Activated T-helper 1 cell treated with anti-CD3 and anti-CD28 coated beads, Interleukin-12 subunit alpha, Interleukin-12 subunit beta, Interleukin-2, Interleukin-4 antibody, amounts not matched to agents 30 ng/mL and 10 ng/mL and 1 ng/mL, durations not matched to agents 14 hours and 24 hours and 36 hours (primary cell): ENCODE measurements at places on chromosomes 16 and 17. TPM values are rescaled to one million over a fixed set of nuclear protein-coding genes. Genes with fewer than 3 reads are reported as not detected.
A peak's percentile ranks its signal among the peaks of the same experiment; 100 is the strongest.

CLEC18A gene
- 0.39 and 0.67 TPM in 2 replicates for total RNA-seq

CHD9 gene
- total RNA-seq: 17.0 and 18.3 TPM in 2 replicates

KRTAP4-1 gene
- total RNA-seq: not detected in 2 replicates

SMIM36 gene
- total RNA-seq: not detected in 2 replicates

SLC13A2 gene
- not detected in 2 replicates for total RNA-seq

LHX1 gene
- total RNA-seq: 0.17 and 0.36 TPM in 2 replicates

METRNL gene
- total RNA-seq: 31.1 and 31.4 TPM in 2 replicates

ABHD15 gene
- total RNA-seq: 18.5 and 19.5 TPM in 2 replicates

GNAO1 gene
- 1.7 and 2.0 TPM in 2 replicates for total RNA-seq

SHISA9 gene
- 0.18 TPM in 1 of 2 replicates, not detected in the other for total RNA-seq

GRCh38 chr16:20735490-20735889 is 6.1 kb downstream of the THUMPD1 start:
- no peak for DNase-seq

GRCh38 chr17:77491921-77492445 is 351.2 kb downstream of the SEC14L1 start:
- no peak for DNase-seq

DNA sequence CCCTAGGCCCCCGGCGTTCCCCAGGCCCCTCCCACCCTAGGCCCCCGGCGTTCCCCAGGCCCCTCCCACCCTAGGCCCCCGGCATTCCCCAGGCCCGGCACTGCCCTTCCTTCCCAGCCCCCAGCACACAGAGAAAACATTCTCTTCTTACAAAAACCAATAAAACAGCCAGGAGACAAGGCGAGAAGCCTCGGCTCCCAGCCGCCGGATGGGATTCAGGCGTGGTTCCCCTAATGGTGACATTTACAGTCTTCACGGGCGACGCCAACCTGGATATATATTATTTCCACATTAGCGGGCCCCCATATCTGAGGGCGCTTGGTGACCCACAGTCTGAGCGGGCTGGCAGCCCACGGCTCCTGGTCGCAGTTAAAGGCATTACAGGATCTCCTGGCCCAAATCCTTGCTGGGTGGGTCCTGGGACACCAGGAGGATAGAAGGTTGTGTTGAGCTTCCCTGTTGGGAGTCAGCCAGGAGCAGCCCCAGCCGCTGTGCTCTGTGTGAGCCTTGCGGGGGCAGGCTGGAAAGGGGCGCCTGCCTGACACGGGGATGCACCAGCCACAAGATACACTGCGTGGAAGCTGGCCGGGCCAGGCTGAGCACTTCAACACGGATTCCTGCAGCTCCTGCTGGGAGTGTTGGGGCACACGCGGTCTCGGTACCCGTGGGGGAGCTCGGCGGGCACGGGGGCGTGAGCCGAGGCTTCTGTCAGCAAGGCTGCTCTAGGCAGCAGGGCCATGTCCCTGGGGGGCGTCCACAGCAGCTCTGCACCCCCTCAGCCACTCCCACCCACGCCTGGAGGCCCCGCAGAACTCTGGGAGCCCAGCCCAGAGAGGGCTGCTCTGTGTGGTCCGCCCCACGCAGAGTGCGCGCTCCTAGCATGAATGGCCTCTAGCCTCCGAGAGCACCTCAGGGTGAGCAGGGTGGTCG is 83.7 kb downstream of the LMF1 start:
- no peak for DNase-seq

DNA sequence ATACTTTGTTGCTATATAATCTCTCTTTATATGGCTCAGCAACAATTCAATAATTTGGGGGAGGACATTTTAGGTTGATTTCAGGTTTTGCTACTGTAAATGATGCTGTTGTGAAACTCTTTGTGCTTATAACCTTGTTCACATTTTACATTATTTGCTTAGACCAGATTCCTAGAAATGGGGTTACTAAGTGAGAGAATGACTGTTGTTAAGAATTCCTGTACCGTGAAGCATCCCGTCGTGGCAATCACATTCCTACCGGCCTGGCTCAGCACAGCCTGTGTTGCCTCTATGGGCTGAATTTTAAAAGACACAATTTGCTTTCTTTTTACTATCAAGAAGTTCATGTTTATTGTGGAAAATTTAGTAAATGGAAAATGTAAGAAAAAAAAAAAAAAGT is 31.4 kb downstream of the B9D1 start:
- DNase-seq: no peak

GRCh38 chr16:80997139-80997798 is 9.4 kb downstream of the CMC2 start:
- DNase-seq: no peak

GRCh38 chr16:8935989-8936388 is 27.7 kb downstream of the USP7 start:
- no peak for DNase-seq

GRCh38 chr17:75639771-75640555 is 6.7 kb downstream of the SMIM5 start:
- no peak for DNase-seq

DNA sequence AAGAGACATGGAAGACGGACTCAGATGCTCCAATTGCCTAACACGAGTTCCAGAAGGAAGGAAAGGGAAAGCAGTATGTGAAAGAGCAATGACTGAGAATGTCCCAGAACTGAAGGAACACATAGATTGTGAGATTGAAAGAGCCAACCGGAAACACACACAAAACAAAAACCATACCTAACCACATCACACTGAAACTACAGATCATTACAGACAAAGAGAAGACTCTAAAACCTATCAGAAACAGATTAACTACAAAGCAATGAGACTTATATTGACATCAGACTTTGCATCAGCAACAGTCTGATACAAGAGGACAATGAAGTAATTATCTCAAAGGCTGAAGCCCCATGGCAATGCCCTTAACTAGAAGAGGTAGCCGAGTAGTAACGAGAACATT is 45.6 kb upstream of the CLEC18B start:
- no peak for DNase-seq

DNA sequence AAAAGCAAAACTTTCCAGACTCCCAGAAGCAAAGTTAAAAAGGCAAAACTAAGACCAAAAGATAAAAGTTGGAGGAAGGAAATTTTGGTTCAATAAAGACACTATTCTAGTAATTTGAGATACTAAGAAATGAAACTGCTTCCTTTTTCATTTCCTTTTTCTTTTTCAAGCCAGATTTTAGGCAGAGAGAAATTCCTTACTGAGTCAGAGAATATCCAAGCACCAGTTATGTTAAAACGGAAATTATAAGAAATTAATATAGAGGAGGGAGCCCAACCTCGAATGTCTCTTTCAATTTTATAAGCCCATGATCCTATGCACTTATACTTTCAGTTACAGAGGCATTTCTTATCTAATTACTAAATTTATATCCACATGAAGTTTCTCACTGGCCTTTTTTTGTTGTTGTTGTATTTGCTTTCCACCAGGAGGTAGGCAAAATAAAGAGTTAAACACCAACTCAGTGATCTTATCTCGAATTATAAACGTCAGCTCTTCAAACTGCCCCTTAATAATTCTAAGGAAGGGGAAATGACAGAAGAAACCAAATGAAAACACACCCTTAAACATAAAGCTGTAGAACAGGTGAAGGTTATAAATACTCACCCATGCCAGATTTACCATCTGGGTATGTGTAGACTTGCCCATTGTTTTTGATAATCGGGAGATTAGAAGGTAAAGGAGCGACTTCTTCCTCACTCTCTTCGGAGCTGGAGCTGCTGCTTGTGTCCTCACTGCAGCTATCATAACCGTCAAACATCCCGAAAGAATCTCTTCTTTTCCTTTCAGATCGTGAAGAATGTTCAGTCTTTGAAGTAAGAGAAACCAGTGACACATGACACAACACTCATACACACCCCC is 35.2 kb downstream of the MBTD1 start:
- no peak for DNase-seq

DNA sequence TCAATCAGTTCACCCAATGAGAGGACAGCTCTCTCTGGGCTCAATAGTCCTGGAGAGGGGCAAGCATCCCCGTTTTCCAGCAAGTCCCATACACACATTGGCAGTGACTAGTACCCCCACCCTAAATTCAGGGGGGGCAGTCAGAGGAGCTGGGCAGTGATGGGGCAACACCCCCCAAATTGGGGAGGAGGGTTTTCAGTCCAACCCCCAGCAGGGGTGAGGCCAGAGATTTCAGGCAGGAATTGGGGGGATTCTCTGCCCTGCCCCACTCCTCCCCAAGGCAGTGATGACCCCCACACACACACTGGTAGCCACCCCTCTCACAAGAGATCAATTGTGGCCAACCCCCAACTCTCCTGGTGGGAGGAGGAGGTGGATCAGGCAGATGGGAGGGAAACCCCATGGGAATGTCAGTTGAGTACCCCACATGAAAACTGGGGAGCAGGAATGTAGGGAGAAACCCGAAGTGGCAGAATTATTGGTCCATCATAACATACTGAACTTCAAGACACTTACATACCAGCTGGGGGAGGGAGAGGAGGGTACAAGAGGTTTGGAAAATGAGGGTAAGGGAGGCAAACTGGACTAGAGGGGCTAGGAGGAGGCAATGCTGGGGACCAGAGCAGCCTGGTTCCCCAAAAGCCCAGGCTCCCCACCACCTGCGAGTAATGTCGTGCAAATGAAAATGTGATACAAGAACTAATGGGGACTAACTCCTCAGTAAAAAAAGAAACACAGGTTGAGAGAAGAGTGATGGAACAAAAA is 3.1 kb downstream of the VAMP2 start:
- no peak for DNase-seq

DNA sequence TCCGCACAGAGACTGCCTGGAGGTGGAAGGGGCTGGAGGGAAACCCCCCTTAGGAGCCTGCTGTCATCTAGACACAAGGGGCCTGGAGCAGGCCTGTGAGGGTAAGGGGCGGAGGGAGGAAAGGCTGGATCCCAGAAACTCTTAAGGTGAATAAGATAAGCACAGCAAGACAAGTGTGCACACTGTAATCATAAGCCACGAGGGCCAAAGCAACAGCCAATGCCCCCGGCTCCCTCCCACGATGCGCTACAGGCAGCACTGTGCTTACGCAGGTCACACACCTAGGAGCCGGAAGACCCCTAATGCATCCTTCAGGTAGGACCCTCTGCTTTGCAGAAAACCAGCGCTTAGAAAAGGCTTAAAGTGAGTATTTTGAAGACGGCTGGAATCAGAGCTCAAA is 24.6 kb downstream of the ZFHX3 start:
- DNase-seq: no peak

- DNase-seq: no peak
Observed at GRCh38 chr17:48579471-48579759, 1.3 kb upstream of the HOXB4 start.

DNA sequence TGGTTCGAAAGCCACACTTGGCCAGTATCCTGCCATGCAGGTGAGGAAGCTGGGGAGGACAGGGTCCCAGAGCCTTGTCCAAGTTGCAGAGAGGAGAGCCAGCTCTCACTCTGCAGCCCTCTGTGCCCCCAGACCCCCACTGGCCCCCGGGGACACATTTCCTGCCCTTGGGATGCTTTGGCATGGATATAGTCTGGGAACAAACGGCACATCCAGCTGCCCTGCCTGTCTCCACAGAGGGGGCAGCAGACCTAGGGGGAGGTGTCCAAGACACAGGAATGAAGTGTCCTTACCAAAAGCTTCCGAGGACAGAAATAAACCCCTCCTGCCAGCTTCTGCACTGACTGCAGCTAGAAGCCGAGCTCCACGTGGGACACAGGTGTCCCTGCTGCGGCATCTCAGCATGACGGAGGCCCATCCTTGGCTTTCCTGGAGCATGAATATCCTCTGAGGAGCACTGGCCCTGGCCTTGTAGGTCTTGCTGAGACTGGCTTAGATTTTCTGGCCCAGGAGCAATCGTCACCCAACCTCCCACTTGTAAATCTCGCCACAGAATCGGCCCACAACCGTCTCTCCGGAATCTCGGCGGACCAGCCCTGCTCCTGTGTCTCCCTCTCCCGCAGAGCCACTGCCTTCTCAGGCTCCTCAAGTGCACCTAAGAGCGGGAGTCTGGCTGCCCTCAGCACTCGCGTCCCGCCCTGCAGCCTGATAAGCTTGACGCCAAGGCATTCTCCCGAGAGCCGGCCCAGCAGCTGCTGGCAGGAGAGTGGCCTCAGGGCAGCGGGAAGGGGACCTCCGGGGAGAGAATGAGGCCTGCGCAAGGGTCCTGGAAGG is 1.1 kb upstream of the CAPN15 start:
- no peak for DNase-seq

GRCh38 chr16:66416939-66417700 is 10.0 kb upstream of the BEAN1 start:
- DNase-seq: no peak

- no peak for DNase-seq
Observed at GRCh38 chr16:84839956-84840355, 20.2 kb downstream of the CRISPLD2 start.

- DNase-seq: peak; percentile 33
Observed at GRCh38 chr17:47802341-47803022, 19.1 kb downstream of the OSBPL7 start.

- no peak for DNase-seq
Observed at GRCh38 chr17:66353937-66354401, 51.6 kb downstream of the PRKCA start.

DNA sequence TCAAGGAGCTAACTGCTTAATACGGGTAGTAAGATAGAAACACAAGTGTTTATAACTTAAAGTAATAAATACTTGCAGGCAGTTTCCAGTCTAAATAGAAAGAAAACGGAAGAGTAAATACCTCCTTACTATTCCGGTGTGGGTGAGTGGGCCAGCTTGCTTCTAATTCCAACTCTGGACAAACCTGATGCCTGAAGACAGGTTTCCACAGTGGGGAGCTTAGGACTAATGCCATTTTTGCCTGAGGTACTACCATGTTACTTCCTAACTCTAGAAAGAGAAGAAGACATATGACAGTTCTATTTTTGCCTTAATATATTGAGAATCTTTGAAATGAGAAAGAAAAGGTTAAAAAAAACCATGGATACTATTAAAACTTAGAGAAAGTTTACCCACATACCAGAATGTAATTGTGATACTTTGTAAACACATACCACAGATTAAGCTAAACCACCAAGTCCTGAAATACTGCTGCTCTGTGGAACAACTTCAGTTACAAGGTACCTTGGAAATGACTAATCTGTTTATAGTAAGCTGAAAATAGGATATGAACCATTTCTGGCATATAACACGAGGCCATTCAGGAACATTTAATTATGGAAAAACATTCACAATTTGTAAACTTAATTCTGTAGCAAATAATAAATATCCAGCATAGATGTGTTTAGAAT is 70.2 kb downstream of the ZZEF1 start:
- DNase-seq: no peak

GRCh38 chr16:28014851-28015250 is 48.7 kb downstream of the GSG1L start:
- DNase-seq: no peak

DNA sequence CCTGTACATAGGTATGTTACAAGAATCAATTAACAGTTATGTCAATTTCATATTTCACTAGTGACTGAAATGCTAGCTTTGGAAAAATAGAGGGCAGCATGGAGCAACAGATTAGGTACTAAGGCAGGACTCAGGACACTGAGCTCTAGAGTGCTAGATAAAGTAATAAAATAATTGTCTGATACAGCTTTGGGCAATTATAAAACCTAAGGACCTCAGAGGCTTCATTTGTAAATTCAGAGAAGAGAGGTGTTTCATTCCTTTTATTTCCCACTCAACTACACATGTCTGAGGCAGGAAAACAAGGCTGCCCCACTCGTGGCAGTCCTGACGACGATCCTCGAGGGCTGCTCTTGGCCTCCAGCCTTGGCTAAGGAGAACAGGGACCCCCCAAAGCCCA is 81.5 kb downstream of the CA4 start:
- DNase-seq: no peak
